ENCODE measurements at places on chromosomes 4 and X.

GRCh38 chrX:108270739-108271396 lies 167.4 kb downstream of the COL4A6 start:
- DNase-seq, result peak; percentile 27

- DNase-seq, result peak; percentile 74
Measured at GRCh38 chrX:132022967-132023895, at the start of gene STK26. Gene STK26 (plus strand): TSS chrX:132023302. CDS start chrX:132023618, 316 bp downstream.

GRCh38 chrX:76454456-76454927 lies 27.0 kb downstream of the MAGEE1 start:
- DNase-seq, result peak; percentile 2

DNA sequence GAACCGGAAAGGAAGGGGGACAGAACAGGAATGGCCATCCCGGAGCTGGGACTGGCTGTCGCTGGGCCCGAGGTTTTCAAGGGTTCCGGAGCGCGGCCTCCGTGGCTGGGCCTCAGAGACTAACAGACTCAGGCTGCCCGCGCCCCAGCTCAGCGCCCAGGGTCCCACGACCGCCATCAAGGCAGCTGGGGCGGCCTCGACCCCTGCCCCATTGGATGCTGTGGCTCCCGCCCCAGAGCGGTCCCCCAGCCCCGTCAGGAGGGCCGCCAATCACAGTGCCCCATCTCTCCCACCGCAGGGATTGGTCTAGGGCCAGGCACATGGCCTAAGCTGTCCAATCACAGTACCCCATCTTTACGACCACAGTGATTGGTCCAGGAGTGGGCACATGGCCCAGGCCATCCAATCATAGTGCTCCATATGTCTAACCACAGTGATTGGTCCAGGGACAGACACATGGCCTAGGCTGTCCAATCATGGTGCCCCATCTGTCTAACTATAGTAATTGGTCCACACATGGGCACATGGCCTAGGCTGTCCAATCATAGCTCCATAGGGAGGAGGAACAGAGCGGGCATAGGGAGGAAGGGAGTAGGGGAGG lies 105.3 kb upstream of the NKX1-1 start:
- no peak for DNase-seq

GRCh38 chr4:183658362-183659028 lies 490 bp downstream of the RWDD4 start:
- no peak for DNase-seq

- no peak for DNase-seq
Measured at GRCh38 chr4:60461551-60461950, 738.6 kb upstream of the ADGRL3 start.

DNA sequence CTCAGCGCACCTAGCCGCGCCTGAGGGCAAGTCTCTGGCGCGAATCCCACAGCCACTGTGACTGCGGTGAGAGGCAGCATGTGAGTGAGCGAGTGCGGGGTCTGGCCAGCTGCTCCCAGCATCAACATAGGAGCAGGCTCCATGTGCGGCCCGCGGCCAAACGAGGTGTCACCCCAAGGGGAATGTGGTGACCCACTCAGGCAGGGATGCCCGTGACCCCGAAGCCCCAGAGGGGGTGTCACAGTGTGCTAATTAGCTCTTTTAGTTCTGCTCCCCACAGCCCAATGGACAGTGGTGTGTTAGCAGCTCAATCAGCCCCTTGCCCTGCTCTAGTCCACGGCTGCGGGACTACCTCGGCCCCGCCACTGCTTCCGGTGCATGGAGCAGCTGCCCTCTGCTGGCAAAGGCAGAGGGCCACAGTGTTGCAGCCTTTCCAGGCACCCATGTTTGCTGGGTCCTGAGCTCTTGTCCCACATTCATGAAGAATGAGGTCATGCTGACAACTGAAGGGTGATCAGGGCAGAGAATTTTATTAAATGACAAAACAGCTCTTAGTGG lies 61.4 kb downstream of the AGA start:
- no peak for DNase-seq

DNA sequence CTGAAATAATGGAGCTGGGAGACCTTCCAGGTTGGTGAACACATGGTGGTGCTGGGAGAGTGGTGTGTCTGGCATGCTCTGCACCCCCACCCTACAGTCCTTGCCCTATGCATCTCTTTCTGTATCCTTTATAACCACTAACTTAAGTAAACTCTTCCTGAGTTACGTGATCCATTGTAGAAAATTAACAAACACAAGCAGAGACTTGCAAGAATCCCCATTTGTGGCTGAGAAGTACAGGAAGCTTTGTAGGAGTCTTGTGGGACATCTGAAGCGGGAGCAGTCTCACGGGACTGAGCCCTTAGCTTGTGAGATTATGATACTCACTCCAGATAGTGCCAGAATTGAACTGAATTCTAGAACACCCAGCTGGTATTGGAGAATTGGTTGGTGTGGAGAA lies 14.3 kb upstream of the FAM13A start:
- DNase-seq, result no peak

- DNase-seq, result peak; percentile 1
Measured at GRCh38 chrX:74383611-74384010, 37.7 kb upstream of the SLC16A2 start.

DNA sequence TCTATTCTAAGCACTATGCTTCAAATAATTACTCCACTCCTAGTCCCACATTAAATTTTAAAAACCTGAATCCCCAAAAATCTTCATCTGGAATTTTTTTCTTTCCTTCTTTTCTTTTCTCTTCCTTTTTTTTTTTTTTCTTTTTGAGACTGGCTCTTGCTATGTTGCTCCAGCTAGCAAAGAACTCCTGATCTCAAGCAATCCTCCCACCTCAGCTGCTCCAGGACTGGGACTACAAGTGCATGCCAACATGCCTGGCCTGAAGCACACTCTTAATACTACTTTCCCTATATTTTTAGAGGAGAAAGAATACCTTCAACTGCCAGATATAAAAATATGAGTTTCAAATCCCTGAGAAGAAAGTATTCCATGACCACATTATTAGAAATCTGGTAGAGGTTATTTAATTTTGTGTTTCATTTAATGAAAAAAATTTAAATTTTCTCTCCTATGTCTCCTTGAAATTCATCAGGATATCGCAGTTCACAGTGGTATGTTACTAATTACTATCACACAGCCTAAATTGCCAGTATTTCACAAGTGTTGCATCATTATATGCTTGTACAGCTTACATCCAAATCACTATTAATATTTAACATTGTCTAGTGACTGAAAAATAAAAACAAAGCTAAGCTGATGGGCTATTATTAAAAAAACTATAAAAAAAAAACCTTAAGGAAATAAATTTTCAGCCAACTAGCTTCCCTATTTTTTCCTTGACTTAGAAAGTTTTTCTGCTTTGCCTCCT lies 227.8 kb downstream of the NAF1 start:
- DNase-seq, result no peak

DNA sequence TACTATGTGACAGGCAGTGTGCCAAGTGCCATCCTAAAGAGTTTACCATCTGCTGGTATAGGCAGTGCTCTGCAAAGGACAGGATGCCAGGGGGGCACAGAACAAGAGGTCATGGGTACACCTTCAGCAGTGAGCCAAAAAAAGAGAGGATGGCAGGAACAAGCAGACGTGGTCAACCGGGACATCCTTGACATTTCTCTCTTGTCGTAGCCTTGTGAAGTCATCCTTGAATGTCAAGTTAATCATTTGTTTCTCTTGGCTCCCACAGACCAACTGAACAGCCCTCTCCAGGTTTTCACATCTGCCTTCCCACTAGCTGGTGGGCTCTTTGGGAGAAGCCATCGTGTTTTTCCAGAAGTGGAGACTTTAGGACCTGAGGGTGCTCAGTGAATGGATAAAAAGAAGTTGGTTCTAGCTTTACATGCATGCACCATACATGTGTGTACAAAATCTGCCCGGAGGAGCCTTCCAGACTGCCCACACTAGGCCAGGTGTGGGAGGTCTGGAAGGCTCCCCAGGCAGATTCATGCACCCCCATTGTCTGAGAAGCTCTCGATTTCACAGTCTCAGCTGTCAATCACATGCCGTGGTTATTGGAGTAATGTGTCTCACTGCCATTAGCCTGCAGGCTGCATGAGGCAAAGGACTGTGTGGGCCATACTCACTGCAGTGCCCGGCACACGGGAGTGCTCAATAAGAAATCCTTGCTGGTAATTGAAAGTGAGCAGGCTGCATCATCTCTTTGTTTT lies 16.4 kb downstream of the PNMA6F start:
- no peak for DNase-seq

DNA sequence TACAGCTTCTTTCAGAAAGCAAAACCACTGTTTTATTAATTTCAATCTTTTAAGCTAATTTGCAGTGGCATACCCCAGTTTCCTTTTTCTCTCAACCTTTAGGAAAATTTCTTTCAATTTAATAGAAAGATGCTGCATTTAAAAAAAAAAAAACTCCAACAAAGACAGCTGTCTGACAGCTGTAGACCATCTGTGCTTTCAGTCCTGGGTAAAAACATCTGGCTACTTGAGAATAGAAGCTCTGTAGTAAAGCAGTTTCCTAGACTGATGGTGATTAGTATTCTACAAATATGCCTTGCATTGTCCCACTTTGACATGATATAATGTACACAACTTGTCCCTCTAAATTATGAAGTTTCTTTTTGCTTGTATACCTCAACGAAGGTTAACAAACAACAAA lies 197.8 kb downstream of the EDA start:
- DNase-seq, result no peak

GRCh38 chr4:120452001-120452400 lies 385.4 kb upstream of the MAD2L1 start:
- no peak for DNase-seq

DNA sequence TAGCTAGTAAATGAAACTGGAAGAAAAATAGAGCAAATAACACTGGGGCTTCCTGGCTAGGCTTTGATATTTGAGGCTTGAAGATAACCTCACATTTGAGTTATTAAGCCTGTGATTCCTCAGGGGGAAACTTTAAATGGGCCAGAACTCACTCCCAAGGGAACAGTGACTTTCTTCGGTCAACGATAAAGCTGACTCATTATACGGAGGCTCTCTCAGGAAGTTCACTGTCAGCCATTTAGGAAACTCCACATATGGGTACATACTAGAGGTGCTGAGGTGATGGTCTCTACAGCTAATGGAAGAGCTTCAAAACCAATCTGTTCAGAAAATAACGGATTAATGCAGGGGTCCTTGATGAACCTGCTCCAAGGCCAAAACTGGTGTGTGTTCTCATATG lies 120.8 kb downstream of the SH2D1A start:
- no peak for DNase-seq

GRCh38 chr4:121411151-121411744 lies 30.4 kb upstream of the QRFPR start:
- no peak for DNase-seq

DNA sequence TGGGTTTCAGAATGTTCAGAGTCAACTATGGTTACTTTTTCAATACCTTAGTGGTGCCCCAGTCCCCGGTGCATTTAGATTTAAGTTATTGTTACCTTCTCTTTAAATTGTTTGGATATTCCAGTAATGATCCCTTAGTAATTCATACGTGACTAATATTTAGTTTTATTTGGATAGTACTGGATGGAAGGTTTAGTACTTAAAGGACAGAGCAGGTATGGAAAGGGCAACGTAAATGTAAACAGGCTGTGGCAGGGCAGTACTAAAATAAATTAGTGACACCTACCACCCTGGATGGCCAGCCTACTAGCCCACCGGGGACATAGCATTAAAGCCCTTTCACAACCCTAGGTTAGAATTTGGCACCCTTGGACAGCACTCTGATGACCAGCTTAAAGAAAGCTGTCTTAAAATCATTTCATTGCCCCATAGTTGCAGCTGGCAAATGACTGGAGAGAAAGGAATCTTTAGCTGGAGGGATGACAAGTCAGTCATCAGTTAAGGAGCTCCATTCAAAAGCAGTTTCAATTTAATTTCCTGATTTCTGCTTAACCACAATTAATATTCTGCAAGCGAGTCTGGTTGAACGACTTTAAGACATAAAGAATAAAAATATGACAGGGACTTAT lies 16.4 kb downstream of the PLP1 start:
- DNase-seq, result no peak
